ENCODE measurements at places on chromosomes 2 and 18. TPM values are rescaled to one million over a fixed set of nuclear protein-coding genes. Genes with fewer than 3 reads are reported as not detected.

NMUR1 gene
- total RNA-seq = not detected

ADCYAP1 gene
- total RNA-seq = not detected

TUBB8B gene
- not detected for total RNA-seq

C2orf72 gene
- total RNA-seq = 5.3 TPM

OTX1 gene
- 2.4 TPM for total RNA-seq
